ENCODE measurements at places on chromosomes 1 and 21. TPM values are rescaled to one million over a fixed set of nuclear protein-coding genes. Genes with fewer than 3 reads are reported as not detected.

DNA sequence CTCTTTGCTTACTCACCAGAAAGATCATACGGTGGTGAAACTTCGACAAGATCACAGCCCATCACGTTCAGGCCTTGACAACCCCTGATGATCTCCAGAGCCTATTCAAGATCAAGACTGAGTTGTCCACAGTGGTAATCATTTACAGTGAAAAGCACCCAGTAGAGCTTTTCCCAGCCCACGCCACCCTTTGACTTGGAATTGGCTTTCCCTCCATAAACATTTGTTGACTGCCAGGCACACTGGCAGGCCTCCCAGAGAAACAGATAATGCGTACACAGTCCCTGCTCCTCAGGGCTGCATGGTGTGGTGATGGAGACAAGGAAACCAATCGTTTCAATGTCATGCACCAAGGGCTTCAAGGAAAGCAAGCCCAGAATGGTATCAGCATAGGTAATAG is 10.1 kb downstream of the AGMAT start:
- no peak for DNase-seq

- DNase-seq: no peak
These were observed 88.1 kb upstream of the WARS2 start for GRCh38 chr1:119228335-119229080.

GRCh38 chr1:211731456-211732292 is 56.3 kb upstream of the NEK2 start:
- DNase-seq: no peak

- no peak for DNase-seq
These were observed 93.9 kb upstream of the PALMD start for GRCh38 chr1:99551812-99552614.

- no peak for DNase-seq
These were observed 5.8 kb upstream of the LMNA start for GRCh38 chr1:156108664-156109241.

- no peak for DNase-seq
These were observed 631 bp upstream of the KRTAP10-9 start for GRCh38 chr21:44626262-44626661.

- no peak for DNase-seq
These were observed 129.8 kb downstream of the S1PR1 start for GRCh38 chr1:101366513-101367215.

DNA sequence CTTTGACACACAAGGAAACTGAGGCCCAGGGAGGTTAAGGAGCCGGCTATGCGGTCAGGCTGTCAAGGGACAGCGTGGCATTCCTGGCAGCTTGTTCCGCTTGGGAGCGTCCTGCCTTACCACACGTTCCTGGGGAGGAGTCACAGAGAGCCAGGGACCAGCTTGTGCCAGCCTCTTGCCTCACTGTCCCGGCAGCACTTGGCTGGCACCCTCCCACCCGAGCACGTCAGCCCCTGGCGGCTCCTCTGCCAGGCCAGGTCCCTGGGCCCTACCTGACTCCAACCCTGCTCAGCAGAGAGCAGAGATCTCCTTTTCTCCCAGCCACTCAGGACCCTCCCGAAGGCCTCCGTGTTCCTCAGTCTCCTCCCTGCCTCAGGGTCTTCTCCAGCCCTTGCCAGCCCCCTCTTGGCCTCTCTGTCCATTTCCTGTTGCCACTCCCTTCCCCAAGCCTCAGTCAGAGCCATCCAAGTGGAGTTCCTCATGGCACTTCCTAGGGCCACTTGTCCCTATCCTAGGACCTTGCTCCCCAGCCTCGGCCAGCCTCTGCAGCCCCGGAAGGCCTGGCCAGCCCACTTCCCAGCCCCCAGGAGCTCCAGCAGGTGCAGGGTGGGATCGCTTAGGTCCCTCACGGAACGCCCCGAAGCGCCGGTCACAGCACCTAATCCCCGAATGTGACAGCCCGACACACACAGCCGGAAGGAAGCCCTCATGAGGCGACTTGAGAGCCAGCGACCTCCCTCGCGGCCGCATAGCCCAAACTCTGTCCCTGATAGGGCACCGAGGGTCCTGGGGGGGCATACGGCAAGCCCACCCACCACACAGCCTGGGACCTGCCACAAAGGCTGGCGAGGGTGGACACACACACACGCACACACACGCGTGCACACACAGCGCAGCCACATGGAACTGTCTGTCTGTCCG is 130.3 kb downstream of the CASZ1 start:
- no peak for DNase-seq

GRCh38 chr1:212587016-212587887 is 21.3 kb upstream of the ATF3 start:
- DNase-seq: no peak

DNA sequence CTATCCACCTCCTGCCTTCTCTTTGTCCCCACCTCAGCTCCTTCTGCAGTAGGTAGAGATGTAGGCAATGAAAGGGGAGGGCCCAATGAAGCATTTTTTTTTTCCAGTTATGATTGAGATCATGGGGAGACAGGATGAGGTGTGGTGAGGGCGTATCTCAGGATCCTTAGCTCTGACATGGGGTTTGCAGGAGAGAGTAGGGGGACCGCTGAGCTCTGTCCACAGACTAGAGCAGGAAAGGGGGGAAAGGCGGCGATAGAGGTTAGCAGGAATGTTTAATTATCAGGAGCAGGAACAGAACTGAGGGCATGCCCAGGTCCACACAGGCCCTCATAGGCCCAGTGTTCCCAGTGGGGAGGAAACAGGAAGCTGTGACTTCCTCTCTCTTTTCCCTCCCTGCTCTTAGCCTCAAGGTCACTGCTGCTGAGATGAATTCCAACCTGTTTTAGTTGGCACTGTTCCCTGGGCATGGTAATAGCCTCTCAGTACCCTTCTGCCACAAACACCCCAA is 901 bp upstream of the RXFP4 start:
- no peak for DNase-seq

DNA sequence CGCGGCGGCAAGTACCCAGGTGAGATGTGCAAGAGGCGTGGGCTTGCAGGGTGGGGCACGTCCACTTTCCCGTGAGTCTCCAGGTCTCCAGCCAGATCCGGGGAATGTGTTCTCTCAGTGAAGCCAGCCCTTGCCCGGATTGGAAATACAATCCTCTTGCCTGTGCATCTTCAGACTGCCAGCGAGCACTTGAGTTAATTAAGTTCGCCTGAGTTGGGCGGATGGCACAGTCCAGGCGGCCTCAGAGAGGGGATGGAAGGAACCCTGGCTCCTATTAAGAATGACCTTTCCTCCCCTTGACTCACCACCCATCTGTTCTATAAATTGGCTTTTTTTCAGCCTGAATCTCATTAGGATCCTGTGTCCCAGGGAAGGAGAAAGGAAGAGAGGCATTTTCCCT is 33.3 kb upstream of the CNTN2 start:
- no peak for DNase-seq

- DNase-seq: no peak
These were observed 11.8 kb downstream of the SLC6A9 start for GRCh38 chr1:44019466-44019948.

GRCh38 chr1:97145321-97145956 is 423.9 kb downstream of the PTBP2 start:
- DNase-seq: no peak

GRCh38 chr1:6108476-6108875 is 62.8 kb downstream of the KCNAB2 start:
- DNase-seq: no peak

C1orf87 gene
- not detected for total RNA-seq

DAP3 gene
- 148 TPM for total RNA-seq

SRSF11 gene
- 166 TPM for total RNA-seq

TNFRSF18 gene
- total RNA-seq: 56.2 TPM

TRIM67 gene
- total RNA-seq: 0.02 TPM

SPATA45 gene
- total RNA-seq: not detected

CRB1 gene
- 0.07 TPM for total RNA-seq

CELSR2 gene
- total RNA-seq: 17.1 TPM
